ENCODE measurements at places on chromosomes 1 and 21.
A peak's percentile ranks its signal among the peaks of the same experiment; 100 is the strongest.

DNA sequence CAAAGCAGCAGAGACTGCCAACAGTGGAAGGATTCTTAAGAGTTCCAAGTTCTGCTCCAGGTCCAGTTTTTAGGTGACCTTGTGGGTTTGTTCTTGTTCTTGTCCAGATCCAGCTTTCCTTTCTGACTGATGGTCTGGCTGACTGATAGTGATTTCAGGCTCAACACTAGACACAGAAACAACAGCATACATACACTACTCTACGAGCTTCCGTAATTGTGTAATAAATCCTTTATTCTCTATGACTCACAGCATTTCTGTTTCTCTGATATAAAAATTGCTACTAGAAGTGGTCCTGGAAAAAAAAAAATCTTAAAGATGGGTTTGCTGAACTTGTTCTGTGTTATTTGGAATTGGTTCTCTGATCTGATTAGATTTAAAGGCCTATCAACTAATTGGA lies 62.2 kb upstream of the PTCH2 start:
- no peak for DNase-seq

DNA sequence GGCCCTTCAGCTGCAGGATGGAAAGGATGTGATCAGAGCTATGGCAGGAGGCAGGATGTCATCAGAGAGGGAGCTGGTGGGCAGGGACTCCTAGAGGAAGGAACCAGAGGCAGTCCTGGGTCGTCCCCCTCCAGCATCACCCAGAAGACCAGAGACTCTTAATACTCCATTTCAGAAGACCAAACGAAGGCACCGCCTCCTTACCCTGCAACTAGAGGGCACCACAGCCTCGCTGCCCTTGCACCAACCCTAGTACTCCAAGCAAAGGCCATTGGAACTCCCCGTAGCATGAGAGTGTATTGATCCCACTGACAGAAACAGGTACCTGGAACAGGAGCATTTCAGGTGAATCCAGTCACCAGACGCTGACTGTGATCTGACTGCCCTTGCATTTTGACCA lies 598.1 kb downstream of the NPHP4 start:
- no peak for DNase-seq

DNA sequence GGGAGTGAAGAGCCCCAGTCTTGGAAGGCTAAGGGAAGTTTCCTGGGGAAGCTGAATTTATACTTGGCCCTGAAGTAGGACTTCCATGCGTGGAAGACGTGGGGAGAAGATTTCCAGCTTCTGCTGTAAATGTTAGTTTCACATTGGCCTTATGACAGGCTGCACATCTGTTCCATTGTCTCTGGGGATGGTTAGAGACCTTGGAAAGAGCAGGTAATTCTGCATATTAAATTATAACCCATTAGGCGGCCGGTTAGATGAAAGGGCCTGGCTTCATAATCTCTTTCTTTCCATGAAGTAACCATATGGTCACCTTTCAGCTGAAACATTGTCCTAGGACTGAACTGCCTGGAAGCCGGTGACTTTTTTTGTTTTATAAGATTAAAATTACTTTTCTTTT lies 37.5 kb downstream of the DPT start:
- DNase-seq: no peak

DNA sequence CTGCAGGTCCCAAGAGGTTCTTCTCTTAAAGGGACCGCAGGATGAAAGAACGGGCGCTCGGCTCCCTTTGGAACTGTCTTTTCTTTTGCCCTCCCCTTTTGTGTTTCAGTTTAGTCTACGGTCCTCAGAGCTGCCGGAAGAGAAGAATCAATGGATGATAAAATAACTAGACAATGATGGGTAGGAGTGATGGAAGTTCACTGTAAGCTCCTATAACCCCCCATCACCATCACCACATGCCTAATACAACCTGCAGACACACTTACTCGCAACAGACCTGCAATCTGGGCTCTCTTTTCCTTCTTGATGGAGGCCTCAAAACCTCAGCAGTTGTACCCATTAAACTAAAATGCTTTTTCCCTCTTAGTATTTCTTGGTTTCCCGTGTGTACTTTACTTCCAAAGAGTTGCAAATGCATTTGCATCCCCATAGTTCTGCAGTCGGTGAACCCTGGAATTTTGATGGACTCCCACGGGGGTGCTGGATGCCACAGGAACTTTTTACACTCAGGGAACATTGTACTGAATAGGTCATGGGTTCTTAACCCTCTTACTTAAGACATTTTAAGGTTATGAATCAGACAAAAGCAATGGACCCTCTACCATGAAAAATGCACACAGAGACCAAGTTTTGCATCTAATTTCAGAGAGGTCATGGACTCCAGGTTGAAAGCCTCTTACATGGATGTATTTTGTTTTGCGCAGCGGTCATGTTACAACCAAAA lies 633 bp upstream of the RFX5 start:
- peak; percentile 14 for DNase-seq

DNA sequence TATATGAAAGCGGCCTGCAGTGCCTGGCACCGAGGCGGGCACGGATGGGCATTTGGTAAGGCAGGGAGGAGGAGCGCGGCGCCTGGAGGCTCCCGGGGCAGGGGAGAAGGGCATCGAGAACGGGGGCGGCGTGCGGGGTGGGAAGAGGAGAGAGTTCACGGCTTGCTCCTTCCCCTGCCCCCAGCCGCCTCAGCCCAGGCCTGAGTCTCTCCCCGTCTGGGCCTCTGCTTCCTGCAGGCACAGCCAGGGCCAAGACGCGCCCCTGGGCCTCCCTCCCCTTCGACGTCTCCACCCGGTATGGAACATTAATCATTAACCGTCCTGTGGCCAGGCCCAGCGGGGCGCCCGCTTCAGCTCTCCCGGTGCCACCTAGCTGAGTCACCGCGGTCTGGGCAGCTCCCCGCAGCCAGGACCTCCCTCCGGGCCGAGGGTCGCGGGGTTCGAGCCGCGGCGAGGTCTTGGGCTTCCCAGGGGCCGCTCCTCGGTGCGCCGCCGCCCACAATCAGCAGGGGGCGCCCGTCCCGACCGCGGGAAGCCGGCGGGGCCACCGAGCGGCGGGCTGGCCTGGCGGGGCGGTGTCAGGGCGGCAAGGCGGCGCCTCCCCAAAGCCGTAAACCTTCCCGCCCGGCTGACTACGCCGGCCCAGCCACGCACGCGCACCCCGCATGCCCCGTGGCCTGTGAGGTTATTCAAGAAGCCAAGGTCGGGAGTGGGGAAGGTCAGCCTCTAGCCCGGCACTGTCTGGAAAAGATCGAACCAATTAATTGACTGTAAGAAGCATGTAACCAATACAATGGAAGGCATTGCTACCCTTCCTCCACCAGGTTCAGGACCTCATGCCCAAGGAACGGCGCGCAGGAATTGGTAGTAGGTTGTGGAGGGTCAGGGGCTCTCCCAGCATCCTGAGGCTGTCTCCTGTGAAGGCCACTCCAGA lies 23.4 kb upstream of the RD3 start:
- peak; percentile 96 for DNase-seq

- DNase-seq: no peak
Observed at GRCh38 chr1:86324130-86324822, 71.8 kb downstream of the ODF2L start.

DNA sequence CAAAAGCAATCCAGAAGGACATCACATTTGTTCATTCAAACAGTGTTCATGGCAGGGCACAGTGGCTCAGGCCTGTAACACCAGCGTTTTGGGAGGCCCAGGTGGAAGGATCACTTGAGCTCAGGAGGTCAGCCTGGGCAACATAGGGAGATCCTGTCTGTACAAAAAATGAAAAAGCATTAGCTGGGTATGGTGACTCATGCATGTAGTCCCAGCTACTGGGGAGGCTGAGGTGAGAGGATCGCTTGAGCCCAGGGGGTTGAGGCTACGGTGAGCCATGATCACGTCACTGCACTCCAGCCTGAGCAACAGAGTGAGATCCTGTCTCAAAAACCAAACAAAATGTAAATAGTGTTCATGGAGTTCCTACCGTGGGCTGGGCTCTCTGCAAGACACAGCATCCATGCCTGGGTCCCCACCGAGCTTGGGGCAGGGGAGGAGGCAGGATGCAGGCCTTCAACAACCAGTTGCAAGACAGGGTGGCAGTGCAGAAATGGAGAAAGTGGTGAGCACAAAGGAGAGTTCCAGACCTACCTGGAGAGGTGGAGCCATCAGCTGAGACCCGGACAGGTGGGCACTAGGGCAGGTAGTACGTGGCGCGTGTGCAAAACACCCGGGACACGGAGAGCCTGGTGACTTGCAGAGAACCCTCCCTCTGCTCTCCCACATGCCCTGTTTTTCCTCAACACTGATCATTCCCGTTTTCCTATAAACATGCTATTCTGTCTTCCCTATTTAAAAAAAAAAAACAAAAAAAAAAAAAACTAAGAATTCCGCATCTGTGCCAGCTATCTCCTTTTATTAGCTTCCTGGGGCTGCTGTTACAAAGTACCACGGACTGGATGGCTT lies 138.9 kb downstream of the TOMM20 start:
- peak; percentile 54 for DNase-seq

DNA sequence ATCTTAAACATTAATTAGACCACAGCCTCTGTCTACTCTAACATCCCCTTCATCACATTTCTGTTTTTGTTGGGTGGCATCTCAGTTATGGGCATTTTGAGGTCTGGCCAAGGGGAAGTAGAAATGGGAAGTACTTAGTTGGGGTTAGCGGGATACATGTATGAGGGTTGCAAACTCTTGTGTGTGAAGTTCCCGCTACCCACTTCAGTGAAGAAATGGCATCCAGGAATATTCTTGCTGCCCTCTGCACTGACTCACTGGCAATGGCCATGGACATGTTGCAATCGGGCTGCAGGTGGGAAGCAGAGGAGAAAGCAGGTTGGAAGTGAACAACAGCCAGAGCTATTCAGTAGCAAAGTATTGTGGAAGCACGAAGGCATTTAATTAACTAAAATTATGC lies 7.4 kb downstream of the CD48 start:
- no peak for DNase-seq

DNA sequence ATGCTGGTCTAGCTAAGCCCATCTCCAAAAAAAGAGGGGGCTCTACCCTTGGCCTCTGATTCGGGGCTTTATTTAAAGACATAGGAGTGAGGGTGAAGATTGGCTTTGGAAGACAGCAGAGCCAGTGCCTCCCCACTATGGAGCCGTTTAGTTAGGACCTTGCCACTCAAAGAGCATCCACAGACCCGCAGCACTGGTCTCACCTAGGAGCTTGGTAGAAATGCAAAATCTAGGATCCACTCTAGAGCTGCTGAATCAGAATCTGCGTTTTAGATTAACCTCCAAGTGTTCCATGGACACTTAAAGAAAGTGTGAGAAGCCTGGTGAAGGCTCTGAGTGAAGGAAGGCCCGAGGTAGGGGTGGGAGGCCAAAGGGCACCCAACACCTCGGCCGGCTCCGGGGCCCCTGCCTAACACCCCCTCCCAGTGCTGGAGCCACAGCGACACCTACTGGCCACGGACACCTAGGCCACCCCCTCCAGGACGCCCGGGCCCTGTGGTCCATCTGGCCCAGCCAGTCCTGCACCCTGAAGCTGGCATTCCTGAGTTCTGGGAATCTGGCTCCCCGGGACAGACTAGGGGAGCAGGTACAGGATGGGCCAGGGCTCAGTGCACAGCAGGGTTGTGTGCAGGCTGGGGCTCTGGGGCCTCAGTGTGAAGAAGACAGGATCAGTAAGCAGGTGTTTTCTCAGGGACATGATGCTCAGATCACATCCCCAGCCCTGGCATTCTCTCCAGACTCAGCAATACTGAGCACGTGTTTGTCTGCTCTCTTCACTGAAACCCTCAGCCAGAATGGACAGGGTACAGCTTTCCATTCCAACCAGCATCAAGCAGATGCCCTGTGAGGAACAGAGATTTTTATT lies 79.2 kb downstream of the TMEM53 start:
- DNase-seq: peak; percentile 48

GRCh38 chr1:61445269-61445825 lies 279.6 kb downstream of the TM2D1 start:
- no peak for DNase-seq

GRCh38 chr1:28480308-28480707 lies 25.5 kb upstream of the RCC1 start:
- no peak for DNase-seq

DNA sequence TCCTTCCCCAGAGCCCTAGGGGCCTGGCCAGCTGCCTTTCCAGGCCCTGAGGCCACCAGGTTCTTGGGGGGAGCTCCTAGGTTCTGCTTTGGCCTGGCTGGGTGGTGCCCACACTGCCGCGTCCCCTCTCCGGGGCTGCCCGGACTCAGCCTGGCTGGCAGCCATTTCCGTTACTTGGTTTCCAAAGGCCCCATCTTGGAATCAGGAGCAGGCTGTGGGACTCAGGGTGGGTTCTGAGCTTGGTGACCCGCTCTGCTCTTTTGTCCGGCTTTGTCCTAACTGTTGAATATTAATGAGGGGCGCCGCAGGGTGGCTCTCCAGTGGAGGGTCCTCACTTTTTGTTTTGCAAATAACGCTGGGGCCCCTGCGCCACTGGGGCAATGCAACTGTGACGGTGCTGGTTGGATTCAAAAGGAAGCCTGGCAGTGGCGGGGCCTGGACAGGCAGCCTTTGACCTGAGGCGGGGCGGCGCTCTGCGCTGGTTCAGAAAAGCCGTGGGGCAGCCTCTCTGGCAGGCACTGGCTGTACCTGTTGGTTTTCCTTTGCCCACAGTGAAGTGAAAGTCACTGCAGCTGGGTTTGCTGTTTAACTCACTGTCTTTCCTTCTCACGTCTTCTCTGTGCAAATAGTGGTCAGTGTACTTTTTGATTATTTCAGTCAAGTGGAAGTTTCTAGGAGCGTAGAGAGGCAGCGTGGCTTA lies 20.2 kb downstream of the SKI start:
- DNase-seq: no peak

- peak; percentile 79 for DNase-seq
Observed at GRCh38 chr1:205630241-205630640, 1.6 kb downstream of the ELK4 start.

- DNase-seq: peak; percentile 7
Observed at GRCh38 chr1:57615956-57616355, 192.1 kb upstream of the DAB1 start.

DNA sequence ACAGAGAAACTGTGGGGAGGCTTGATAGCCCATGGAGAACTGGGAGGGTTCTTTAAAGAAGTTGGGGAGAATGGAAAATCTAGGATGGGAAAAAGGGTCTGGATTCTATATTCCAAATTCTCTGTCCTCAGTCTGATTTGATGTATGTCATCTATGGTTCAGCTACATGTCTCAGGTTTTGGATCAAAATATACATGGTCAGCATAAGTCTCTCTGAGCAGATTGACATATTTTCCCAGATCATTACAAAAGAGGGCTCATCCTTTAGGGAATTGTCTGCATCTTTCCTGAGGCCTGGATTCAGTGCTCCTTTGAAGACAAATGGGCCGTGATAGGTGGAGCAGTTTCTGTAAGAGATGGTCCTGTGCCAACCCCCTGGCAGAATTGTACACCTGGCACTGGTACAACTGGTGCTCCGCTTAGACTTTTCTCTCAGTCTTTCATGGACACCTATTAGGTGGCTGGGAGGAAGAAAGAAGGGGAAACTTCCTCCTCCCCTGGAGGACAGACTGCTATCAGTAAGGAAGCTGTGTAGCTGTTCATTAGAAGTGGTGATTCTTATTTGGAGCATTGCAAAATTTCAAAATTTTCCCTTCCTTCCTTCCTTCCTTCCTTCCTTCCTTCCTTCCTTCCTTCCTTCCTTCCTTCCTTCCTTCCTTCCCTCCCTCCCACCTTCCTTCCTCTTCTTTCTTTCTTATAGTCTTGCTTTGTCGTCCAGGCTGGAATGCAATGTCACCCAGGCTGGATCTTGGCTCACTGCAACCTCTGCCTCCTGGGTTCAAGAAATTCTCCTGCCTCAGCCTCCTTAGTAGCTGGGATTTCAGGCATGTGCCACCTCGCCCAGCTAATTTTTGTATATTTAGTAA lies 26.1 kb upstream of the RGL1 start:
- DNase-seq: no peak

- DNase-seq: no peak
Observed at GRCh38 chr1:228785366-228786330, 50.4 kb downstream of the RHOU start.

- DNase-seq: no peak
Observed at GRCh38 chr1:226420328-226420727, 12.4 kb upstream of the PARP1 start.
